ENCODE measurements at places on chromosomes 6 and 20. TPM values are rescaled to one million over a fixed set of nuclear protein-coding genes. Genes with fewer than 3 reads are reported as not detected.

DNA sequence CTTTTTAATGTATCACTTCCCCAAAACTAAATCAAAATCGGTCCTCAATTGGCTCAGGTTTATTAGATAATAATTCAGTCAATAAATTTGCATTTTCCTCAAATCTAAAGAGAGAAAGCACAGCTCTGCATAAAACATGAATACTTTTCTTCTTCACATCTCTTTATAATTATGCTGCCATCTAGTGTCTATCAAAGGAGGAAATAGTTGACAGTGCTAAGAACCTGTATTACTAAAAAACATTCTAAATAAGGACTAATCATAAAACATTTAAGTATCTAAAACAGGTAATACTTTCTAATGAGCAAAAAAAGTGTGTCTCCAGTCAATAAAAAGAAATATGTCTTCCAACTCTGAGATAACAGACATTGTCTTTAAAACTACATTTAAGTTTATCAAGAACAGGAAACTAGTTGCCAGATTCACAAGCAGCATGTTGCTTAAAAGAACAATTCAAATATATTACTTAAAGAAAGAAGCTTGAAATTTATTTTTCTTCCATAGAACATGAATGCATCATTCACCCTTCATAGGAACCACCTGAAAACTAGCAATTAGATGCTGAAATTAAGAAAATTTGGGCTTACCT, 56.5 kb upstream of the DST start:
- no peak overlapping the region for H3K27ac ChIP-seq
- H3K27me3 ChIP-seq: peaks cover 10% of the 10 kb centered on the region
- H3K4me1 ChIP-seq: no peaks in the 10 kb centered on the region
- H3K4me3 ChIP-seq: no peak overlapping the region
- no peak for DNase-seq

GRCh38 chr20:63224412-63225081, 8.6 kb upstream of the YTHDF1 start:
- no peak for DNase-seq
- peaks cover 13% of the 10 kb centered on the region for H3K27me3 ChIP-seq
- no peaks in the 10 kb centered on the region for H3K36me3 ChIP-seq
- H3K27ac ChIP-seq: no peak overlapping the region

DNA sequence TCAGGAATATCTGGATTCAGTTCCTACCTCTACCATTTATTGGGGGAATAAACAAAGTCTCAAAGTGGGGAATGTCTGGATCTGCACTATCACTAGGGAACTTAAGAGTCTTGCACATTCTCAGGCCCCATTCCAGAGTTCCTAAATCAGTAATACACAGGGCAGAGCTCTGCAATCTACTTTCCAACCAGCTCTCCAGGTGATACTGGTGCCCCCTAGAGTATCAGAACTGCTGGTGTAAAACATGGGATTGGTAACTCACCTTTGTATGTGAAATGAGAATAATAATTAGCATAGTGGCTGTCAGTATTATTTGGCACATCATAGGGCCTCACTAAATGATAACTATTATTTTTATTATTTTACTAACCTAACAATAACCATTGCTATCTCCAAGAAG, 278.8 kb upstream of the IMPG1 start:
- no peaks in the 10 kb centered on the region for H3K36me3 ChIP-seq
- H3K4me1 ChIP-seq: no peaks in the 10 kb centered on the region
- no peaks in the 10 kb centered on the region for H3K27me3 ChIP-seq
- no peak overlapping the region for H3K4me3 ChIP-seq

The RHAG gene
- total RNA-seq: not detected

DNA sequence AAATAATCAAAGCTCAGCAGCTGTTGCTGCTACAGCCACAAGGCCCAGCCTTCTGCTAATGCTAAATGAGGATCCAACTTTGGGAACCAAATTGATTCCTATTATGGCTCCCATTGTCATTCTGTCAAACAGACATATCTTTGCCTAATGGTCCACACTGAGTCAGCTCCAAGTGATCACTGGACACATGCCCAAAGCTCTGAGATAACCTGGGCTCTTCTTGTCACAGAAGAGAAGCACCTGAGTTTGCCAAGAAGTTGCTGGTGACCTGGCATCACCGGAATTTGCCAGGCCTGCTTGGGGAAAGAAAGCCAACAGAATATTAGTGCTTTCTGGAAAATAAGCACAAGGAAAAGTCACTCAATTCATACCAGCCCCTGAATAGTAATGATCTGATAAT, 5.8 kb downstream of the TNFRSF21 start:
- no peak overlapping the region for H3K27ac ChIP-seq
- peaks cover 11% of the 10 kb centered on the region for H3K4me1 ChIP-seq
- H3K4me3 ChIP-seq: no peak overlapping the region
- DNase-seq: no peak
- H3K27me3 ChIP-seq: peaks cover 33% of the 10 kb centered on the region

GRCh38 chr6:70680396-70680795, 12.7 kb downstream of the SMAP1 start:
- no peak for DNase-seq
- H3K4me1 ChIP-seq: peaks cover 12% of the 10 kb centered on the region
- no peak overlapping the region for H3K4me3 ChIP-seq
- no peak overlapping the region for H3K27ac ChIP-seq
- peaks cover 8% of the 10 kb centered on the region for H3K36me3 ChIP-seq
- no peaks in the 10 kb centered on the region for H3K27me3 ChIP-seq

The CYP24A1 gene
- total RNA-seq: 0.40 TPM

The TNFRSF6B gene
- total RNA-seq: not detected

DNA sequence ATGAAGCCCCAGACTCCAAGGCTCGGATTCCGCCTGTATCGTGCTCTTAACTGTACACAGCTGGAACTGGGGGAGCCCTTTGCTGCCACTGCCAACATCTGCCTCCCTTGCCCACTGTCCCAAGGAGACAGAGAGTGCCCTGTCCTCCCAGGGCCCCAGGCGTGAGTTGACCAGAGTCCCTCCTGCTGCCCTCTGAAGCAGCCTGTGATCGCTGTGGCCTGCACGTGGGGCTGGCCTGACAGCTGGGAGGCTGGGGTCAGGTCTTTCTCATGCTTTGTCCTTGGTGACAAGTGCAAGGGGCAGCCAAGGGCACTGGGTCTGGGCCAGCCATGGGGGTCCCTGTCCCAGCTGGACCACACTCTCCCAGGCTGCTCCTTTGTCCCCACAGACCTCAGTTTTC, 44.3 kb downstream of the KIAA1755 start:
- peaks cover 8% of the 10 kb centered on the region for H3K27me3 ChIP-seq
- no peak for DNase-seq
- H3K4me1 ChIP-seq: no peaks in the 10 kb centered on the region
- no peak overlapping the region for H3K27ac ChIP-seq
- H3K4me3 ChIP-seq: no peak overlapping the region
- H3K36me3 ChIP-seq: no peaks in the 10 kb centered on the region

DNA sequence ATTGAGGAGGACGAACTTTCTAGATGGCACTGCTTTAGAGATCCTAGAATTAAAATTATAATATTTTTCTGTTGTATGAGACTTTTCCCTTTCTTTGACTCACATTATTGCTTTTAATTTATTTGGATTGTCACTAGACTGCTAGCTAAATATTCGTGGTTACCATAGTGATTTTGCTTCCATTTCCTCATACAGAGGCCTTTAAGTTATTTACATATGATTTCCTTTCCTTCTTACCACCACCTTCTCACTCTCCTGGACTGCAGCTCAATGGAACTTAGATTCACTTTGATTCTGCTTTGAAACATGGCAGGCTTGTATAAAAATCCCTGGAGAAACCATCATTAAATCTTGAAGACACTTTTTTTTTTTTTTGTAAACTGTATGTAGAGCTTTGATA, 222.9 kb downstream of the LAMA2 start:
- no peak overlapping the region for H3K27ac ChIP-seq
- H3K4me1 ChIP-seq: no peaks in the 10 kb centered on the region
- no peak overlapping the region for H3K4me3 ChIP-seq
- no peaks in the 10 kb centered on the region for H3K36me3 ChIP-seq
- H3K27me3 ChIP-seq: peaks cover 5% of the 10 kb centered on the region

- no peaks in the 10 kb centered on the region for H3K36me3 ChIP-seq
- no peaks in the 10 kb centered on the region for H3K4me1 ChIP-seq
- no peak for DNase-seq
- peaks cover 6% of the 10 kb centered on the region for H3K27me3 ChIP-seq
Measured at GRCh38 chr20:56205346-56205745, 43.2 kb upstream of the MC3R start.

The TCF15 gene
- total RNA-seq: not detected

DNA sequence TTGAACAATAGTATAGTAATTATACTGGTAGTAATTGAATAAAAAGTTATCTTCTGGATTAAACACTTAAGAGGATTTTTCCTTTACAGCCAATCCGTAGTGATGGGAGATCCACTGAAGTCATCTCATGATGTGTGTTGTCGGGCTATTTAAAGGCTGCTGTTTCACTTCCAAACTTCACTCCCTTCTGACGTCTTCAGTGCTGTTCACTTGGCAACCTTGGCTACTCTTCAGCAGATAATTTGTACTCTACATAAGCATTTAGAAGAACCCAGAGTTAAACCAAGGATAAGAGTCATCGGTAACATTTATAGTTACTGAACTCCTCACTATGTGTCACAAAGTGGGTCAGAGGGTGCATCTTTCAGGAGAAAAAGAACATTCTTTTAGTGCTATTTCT, 179.1 kb upstream of the EYA4 start:
- no peak overlapping the region for H3K27ac ChIP-seq
- H3K36me3 ChIP-seq: no peaks in the 10 kb centered on the region
- no peaks in the 10 kb centered on the region for H3K27me3 ChIP-seq
- DNase-seq: no peak
- no peaks in the 10 kb centered on the region for H3K4me1 ChIP-seq
- no peak overlapping the region for H3K4me3 ChIP-seq

DNA sequence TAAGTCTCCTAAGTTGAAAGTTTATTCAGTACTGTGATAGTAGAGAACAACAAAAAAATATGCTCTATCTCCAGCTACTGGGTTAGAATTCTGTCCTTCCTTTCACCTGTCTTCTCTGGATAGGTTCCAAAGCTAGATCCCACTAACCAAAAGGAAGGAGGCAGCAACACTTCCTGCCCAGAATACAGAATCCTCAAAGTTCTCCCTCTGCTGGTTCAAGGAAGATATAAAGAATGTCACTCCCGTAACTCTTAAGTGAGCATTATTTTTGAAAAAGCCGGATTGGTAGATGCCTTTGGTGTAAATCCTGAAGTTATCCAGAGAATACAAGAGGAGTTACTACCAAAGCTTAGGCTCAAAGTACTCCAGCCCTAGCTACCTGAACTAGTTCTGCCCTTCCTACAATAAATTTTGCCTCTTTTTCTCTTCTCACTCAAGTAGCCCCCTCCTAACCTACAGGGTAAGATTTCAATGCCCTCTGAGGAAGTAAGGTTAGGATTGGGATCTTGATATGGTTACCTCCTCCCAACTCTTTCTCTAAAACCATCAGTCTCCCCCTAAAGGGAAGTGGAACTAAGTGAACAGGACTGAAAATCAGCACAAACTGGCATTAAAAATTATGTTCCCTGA, 26.0 kb upstream of the CRIP3 start:
- H3K27me3 ChIP-seq: no peaks in the 10 kb centered on the region
- peaks cover 15% of the 10 kb centered on the region for H3K4me1 ChIP-seq
- no peak overlapping the region for H3K4me3 ChIP-seq
- H3K36me3 ChIP-seq: peaks cover 3% of the 10 kb centered on the region

GRCh38 chr6:110430236-110430635, 14.9 kb upstream of the DDO start:
- no peaks in the 10 kb centered on the region for H3K36me3 ChIP-seq
- H3K27ac ChIP-seq: no peak overlapping the region
- H3K4me1 ChIP-seq: no peaks in the 10 kb centered on the region
- H3K27me3 ChIP-seq: peaks cover 19% of the 10 kb centered on the region

- H3K36me3 ChIP-seq: peaks cover 4% of the 10 kb centered on the region
- H3K27me3 ChIP-seq: no peaks in the 10 kb centered on the region
- peak overlapping the region; percentile 81 for H3K4me3 ChIP-seq
- DNase-seq: peak; percentile 65
- peaks cover 21% of the 10 kb centered on the region for H3K4me1 ChIP-seq
- H3K27ac ChIP-seq: peak overlapping the region; percentile 81
Measured at GRCh38 chr6:22062807-22063408, 233.9 kb downstream of the PRL start.

GRCh38 chr6:163984124-163984936, 569.8 kb downstream of the QKI start:
- peaks cover 6% of the 10 kb centered on the region for H3K4me1 ChIP-seq
- H3K27ac ChIP-seq: no peak overlapping the region
- no peak overlapping the region for H3K4me3 ChIP-seq
- H3K36me3 ChIP-seq: no peaks in the 10 kb centered on the region
- no peak for DNase-seq

DNA sequence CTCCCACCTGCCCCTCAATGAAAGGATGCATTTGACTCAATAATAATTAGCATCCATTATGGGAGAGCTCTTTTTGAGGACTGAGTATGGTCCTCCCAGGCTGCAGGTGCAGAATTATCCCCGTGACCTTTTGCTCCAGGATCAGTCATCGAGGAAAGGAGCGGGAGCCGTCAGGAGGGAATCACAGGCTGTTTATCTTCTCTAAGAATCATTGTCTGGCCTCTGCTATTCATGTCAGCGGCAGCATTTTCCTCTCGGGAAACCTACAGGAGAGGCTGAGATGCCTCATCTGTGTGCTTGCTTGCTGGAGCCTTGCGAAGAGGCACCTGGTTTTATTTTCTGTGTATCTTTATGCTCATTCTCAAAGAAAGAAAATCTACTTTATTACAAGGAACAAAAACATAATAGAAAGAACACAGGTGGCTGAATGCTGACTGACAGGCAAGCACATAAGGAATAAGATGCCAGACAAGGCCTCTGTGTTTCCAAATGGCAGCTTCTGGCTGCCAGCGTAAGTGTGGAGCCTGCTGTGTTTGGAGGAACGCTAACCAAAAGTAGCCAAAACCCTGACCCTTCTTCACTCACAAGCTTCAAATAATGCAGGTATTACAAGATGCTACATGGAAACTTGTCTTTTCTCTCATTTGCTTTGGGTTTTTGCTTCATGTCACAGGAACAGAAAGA, 539.1 kb upstream of the MARCKS start:
- H3K4me1 ChIP-seq: no peaks in the 10 kb centered on the region
- no peaks in the 10 kb centered on the region for H3K36me3 ChIP-seq
- H3K27ac ChIP-seq: no peak overlapping the region
- DNase-seq: no peak
- no peak overlapping the region for H3K4me3 ChIP-seq
- peaks cover 4% of the 10 kb centered on the region for H3K27me3 ChIP-seq

The DEFB124 gene
- total RNA-seq: not detected

The SIGLEC1 gene
- 0.25 TPM for total RNA-seq

- peaks cover 40% of the 10 kb centered on the region for H3K4me1 ChIP-seq
- H3K27ac ChIP-seq: peak overlapping the region; percentile 69
- peaks cover 21% of the 10 kb centered on the region for H3K36me3 ChIP-seq
Measured at GRCh38 chr6:42571611-42572342, 7.9 kb downstream of the UBR2 start.

DNA sequence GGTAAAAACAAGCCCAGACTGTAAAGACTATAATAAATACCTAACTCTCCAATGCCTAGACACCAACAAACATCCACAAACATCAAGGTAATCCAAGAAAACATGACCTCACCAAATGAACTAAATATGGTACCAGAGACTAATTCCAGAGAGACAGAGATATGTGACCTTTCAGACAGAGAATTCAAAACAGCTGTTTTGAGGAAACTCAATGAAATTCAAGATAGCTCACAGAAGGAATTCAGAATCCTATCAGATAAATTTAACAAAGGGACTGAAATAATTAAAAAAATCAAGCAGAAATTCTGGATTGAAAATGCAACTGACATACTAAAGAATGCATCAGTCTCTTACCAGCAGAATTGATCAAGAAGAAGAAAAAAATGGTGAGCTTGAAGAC, 26.6 kb downstream of the NCOA6 start:
- H3K27ac ChIP-seq: no peak overlapping the region
- no peak overlapping the region for H3K4me3 ChIP-seq
- H3K4me1 ChIP-seq: peaks cover 16% of the 10 kb centered on the region

Data from activated naive CD8-positive, alpha-beta T cell treated with anti-CD3 and anti-CD28 coated beads, Interleukin-2, amount 10 ng/mL, durations not matched to agents 7 days and 5 days (primary cell).